Aorta (tissue), 5 donors: ENCODE measurements at places on chromosomes 4 and X.

- no peak for DNase-seq
These were observed 221.5 kb upstream of the NDST4 start for GRCh38 chr4:115334736-115335411.

DNA sequence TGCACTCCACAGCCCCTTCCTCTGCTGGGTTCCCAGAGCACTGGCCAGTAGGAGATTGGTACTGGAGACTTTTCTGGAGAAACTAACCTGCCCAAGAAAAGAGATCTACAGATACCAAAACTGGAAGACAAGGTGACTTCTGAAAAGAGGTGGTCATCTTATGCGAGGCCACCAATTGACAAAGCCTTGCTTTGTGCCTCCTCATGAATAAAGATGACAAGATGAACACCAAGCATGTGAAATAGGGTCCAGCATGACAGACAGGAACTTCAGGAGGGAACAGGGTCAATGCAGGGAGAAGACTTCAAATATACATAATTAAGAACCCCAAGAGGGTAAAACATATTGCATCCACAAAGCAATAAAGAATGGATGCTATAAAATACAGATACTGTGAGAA is 137.9 kb downstream of the APBB2 start:
- DNase-seq: no peak

- DNase-seq: no peak
These were observed 100.1 kb downstream of the EIF4E start for GRCh38 chr4:98828801-98829200.

GRCh38 chr4:128913228-128913627 is 103.7 kb downstream of the JADE1 start:
- no peak for DNase-seq
